ENCODE measurements at places on chromosomes 3 and 15.

- no peak for DNase-seq
These were observed 25.9 kb downstream of the EXOG start for GRCh38 chr3:38522002-38522401.

- DNase-seq = no peak
These were observed 64.2 kb upstream of the MYZAP start for GRCh38 chr15:57527382-57528091.

DNA sequence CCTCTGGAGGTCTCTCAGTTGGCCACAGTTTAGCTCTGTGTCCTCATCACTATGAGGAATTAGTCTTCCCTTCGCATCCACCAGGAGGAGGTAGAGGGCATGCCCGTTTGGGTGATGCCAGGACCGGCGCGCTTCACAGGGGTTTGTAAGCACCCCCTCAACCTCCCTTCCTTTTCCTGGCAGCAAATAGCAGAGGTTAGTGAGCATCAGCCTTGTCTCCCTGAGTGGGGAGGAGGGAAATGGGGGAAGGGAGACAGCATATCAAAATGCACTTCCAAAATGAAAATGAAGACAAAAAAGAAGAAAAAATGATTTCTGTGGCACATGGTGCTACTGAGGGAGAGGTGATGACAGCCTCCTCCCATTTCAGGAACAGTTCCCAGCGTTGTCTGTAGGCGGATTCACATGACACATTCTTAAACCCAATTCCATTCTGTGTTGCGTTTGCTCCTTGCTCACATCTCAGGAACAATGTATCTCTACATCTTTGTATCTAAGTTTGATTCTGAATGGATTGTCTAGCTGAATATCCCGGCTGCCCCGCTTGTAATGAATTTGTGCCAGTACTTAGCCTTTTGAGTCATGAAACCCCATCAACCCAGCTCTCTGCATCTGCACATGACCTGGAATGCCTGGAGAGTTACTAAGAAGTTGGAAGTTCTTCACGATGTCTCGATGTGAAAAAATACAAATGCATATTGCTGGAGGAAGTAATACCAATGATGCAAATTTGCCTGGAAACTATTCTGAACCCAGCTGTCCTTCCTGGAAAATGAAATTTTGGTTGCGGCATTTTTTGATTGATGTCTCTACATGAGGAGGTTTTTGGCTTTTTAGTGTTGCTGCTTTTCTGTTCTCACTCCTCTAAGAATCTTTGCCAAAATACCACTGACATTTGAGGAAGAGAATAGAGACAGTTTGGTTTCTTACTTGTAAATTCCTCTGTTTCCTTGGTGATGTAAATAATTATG lies 45.2 kb downstream of the TYRO3 start:
- DNase-seq = no peak

DNA sequence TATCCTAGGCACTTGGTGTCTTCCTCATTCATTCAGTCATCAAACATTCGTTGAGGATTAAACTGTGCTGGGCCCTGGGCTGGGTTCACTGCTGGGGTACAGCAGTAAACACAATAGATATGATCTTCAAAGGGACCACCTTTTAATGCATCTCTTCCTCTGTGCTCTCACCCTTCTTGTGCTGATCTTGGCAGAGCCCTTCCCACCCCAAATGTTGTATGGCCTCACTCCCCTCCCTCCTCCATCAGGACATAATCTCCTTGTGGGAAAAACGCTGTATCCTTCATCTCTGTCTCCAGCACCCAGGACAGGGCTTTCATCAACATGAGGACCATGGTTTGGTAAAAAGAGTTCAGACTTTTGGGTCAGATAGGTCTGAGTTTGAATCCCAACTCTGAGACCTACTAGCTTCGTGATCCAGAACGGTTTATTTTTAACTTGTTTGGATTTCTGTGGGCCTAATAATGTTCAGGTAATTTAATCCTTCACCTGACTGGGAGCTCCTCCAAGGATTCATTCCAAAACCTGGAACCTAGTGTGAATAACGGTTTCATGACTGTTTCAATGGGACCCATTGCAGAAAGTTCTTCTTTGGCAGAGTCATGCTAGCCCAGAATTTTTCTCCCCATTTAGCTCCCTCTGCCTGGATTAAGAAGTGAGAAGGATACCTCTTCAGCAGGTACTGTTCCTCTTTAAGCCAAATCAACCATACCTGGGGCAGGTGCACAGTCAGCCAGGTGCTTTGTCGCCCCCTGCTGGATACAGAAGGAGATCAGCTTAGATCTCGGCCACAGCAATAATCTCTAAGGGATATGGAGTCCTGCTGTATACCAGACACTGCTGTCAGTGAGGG lies 5.2 kb upstream of the WNT7A start:
- no peak for DNase-seq

DNA sequence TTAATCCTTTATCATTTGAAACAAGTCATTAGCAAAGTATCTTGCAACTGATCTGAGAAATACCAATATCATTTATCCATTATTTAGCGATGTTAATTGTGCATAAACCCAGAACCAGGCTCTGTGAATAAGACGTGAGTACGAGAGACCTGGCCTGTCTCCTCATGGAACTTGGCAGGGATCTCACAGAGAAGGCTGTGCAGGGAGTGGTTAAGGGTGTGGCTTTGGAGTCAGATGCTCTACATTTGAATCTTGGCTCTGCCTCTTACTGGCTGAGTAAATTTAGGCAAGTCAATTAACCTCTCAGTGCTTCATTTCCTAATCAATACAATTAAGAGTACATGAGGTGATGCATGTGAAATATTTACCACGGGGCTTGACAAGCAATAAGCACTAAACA lies 39.9 kb upstream of the TBL1XR1 start:
- DNase-seq = no peak

- DNase-seq = no peak
These were observed 74.5 kb downstream of the CPNE4 start for GRCh38 chr3:131960324-131960723.

- peak; percentile 46 for DNase-seq
These were observed 525 bp downstream of the SETD2 start for GRCh38 chr3:47163169-47164006.

- DNase-seq = no peak
These were observed 96.4 kb upstream of the NANOGP8 start for GRCh38 chr15:35181538-35181937.

- no peak for DNase-seq
These were observed 175.7 kb downstream of the FOXP1 start for GRCh38 chr3:71407823-71408222.

DNA sequence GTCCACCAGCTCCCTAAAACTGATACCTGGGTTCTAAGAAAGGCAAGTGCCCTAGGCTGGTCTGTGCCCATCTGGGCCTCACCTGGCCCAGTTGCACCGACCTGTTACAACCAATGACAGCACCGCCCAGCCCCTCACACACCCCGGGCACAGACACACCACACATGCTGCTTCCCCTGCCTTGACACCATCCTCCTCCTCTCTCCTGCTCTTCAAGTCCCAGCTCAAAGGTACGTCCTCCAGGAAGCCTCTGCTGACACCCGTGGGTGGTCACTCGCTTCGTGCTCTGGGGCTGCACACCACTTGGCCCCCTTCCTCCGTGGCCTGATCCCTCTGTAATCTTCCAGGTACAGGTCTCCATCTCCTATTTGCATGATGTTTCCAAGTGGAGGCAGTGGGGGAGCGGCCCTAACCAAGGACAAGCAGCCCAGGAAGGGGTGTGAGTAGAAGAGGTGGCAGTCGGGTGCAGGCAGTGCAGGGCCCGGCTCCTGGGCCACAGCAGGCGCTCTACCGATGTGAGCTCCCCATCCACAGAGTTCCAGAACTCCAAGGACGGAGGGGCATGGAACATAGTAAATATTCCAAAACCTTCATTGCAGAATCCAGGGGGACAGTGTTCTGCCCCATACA lies 144.6 kb downstream of the NUP210 start:
- DNase-seq = no peak

GRCh38 chr3:159751752-159752151 lies 236.9 kb upstream of the IL12A start:
- DNase-seq = no peak

GRCh38 chr3:148971401-148972163 lies 19.8 kb upstream of the GYG1 start:
- no peak for DNase-seq

GRCh38 chr3:99429502-99429901 lies 208.9 kb upstream of the COL8A1 start:
- DNase-seq = no peak

DNA sequence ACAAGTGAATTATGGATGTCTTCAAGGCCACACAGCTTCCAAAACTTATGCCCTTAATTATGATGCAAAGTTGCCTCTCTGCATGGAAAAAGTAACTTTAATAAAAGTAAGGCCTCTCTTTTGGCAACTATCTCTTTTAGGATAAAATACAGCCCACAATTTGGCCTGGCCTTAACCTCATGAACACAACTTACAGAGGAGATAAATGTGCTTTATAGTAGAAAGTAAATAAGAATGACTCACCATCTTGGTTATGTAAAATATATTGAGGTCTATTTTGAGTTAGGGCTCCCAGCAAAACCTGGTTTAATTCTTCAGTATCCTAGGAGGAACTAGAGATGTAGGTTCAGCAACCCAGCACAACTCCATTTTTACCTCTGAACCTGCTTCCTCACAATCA lies 164.0 kb downstream of the ROBO2 start:
- DNase-seq = no peak

- no peak for DNase-seq
These were observed 11.4 kb upstream of the FETUB start for GRCh38 chr3:186628756-186629155.

- no peak for DNase-seq
These were observed 56.2 kb downstream of the ABHD2 start for GRCh38 chr15:89144491-89144890.

DNA sequence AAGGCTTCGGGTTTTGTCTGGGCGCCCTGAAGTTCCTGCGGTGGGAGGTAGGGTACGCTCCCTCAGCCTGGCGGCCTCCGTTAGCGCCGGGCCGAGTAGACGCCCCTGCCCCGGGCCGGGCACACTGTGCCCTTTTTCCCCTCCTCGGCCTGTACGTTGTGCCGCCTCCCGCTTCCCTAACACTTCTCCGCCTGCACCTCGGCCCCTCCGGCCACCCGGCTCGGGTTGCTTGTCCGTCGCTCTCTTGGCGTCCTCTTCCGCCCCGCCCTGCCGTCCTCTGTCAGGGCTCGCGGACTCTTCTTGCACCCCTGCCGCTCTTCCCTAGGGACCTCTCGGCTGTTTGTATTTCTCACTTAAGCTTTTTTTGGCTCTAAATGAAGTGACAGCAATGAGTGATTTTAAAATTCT lies 384 bp downstream of the KNL1 start:
- no peak for DNase-seq

- DNase-seq = no peak
These were observed 23.0 kb upstream of the ANP32A start for GRCh38 chr15:68843425-68844311.

GRCh38 chr15:93312891-93313486 lies 224.0 kb upstream of the RGMA start:
- DNase-seq = no peak

- no peak for DNase-seq
These were observed 90.0 kb upstream of the LRTM1 start for GRCh38 chr3:55017876-55018275.

DNA sequence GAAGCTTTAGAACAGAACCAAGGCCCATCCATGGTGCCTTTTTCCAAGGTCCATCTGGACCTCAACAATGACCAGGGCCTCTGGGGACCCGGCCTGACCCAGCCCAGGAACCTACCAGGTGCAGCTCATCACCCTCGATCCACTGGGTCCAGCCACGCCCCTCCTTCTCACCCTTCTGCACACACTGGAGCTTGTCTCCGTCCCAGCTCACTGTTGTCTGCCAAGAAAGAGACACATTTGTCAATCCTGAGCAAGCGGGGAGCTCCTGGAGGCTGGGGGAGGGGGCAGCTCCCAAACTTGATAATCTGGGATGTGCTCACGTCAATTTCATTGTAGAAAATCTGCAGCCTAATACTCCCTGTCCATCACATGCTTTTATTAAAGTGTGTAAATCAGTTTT lies 21.2 kb downstream of the RBP1 start:
- DNase-seq = no peak

DNA sequence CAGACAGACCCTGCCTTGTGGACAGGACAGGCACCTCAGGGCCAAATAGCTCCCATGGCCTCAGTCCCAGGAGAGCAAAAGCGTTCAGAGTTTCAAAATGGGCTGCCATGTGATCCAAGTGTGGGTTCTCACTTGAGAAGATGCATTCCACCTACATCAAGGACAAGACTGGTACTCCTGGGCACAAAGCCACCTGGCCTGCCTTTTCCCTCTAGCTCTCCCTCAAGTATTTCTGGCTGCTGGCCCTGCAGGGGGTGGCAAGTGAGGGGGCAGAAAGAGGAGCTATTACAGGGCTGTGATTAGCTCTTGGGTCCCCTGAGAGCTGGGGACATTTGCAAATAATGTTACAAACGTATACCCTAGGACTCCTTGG lies 6.5 kb upstream of the COL7A1 start:
- no peak for DNase-seq

DNA sequence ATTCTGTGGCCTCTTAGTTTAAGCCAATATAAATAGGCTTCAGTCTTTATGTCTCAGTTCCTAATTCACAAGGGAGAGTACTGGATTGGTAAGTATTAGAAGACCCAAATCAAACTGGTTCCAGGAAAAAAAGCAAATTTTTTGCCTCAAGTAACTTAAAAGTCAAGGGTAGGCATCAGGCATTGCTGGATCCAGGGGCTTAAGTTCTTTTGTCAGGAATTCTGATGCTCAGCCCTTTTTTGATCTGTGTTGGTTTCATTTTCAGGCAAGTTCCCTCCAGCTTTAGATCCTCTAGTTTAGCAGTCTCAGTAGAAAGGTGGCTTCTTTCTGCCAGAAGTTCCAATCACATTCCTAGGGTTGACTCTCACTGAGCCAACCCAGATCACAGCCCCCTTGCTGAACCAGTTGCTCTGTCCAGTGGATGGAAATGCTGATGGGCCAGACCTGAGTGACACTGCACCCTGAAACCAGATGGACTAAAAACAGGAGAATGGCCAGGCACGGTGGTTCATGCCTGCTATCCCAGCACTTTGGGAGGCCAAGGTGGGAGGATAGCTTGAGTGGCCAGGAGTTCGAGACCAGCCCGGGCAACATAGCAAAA lies 253.5 kb downstream of the SHQ1 start:
- DNase-seq = no peak
